Suppressor macrophage treated with lipopolysaccharide for 1 hour (primary cell): ENCODE measurements at places on chromosomes 1 and 21.

DNA sequence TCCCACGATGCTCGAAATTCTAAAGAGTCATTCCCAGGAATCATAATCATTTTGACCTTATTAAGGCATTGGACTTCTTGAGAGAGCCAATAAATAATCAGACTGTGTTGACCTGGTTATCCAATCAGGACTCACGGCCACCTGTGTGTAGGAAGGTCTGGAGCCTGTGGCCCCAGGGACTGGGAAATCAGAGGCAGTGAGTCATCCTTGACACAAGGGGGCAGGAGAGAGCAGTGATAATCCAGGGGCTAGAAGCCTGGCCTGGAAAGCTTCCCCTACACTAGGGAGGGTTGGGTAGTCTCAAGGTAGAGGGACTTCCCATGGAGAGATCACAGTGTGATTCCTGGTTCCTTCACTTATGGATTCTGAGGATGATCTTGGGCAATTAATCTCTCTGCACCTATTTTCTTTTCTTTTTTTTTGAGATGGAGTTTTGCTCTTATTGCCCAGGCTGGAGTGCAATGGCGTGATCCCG, 4.7 kb downstream of the MR1 start:
- DNase-seq = peak; percentile 76

- DNase-seq = no peak
Measured at GRCh38 chr21:39258207-39258606, 55.2 kb downstream of the BRWD1 start.

DNA sequence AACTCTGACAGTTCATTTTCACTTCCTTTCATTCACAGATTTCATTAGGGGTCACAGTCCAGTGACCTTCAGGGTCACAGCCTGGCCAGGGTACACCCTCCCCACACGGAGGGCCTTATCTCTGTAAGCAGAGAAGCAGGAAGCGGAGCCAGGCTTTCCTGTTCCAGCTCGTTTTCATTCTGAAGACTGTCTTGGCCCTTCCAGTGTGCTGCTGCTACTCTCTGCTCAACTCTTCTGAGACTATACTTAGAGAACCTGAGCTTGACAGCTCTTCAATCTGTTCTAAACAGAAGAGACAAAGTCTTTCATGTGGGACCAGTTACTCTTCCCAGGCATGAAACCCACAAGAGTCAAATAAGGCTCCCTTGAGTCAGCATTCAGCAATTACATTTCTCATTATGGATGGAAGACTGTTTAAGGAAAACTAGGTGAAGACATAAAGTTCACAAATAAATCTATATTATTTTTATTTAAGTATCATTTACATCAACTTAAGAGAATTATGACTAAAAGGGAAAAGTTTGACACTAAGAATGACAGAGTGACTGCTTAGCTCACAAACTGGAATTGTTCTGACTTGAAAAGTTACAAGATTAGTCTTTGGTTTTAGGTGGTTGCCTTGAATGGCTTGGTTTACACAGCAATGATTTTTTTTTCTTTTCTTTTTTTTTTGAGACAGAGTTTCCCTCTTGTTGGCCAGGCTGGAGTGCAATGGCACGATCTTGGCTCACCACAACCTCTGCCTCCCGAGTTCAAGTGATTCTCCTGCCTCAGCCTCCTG, 4.8 kb upstream of the TDRD10 start:
- DNase-seq = peak; percentile 30

- DNase-seq = no peak
Measured at GRCh38 chr1:218259339-218259738, 25.8 kb upstream of the RRP15 start.

DNA sequence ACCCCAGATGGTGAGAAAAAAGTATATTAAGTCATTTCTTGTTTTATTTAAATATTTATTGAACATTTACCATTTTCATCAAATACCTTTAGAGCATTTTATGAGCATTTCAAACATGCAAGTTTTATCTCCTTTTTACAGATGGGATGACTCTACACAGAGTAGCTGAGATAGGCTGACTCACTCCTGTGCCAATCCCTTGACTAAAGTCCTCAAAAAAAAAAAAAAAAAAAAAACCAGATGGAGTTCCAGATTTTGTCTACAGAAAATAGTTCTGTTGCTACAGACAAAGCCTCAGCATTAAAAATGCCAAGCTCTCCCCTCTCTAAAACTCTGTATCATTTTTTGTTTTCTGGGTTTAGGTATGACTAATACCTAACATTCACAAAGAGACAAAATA, 303.0 kb upstream of the PLD5 start:
- DNase-seq = no peak

DNA sequence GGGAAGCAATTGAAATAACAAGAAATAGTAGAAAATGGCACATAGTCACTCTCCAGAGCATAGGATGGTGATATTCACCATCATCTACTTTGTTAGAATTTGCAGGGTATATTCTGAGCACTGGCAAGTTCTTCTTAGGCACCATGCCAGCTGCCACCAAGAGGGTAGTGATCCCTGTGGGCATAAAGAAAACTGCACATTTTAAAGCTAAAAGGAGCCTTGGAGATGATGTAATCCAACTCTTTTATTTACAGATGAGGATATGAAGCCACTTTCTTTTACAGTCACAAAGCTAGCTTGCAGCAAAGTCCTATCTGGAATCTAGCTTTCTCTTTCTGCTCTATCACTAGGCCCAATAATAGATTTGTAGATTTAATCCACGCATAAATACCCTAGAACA, 69.0 kb downstream of the PTGER3 start:
- DNase-seq = peak; percentile 31

DNA sequence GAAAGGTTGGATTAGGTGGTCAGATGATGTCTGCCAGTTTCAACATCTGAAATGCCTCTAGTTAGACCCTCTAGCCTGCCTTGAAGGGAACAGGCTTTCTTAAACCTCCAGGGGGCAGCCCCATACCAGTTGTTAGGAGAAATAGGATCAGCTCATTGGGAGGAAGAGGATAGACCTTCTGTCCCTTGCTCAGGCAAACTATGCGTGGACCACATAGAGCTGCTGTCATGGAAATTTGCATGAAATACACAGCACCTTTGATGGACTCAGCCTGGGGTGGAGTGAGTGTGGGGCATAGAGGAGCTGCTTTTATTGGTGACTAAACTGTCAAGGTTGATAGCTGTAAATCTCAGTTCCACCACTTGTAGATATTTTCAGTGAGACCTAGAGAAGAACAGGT, 38.4 kb upstream of the SPAG17 start:
- no peak for DNase-seq

DNA sequence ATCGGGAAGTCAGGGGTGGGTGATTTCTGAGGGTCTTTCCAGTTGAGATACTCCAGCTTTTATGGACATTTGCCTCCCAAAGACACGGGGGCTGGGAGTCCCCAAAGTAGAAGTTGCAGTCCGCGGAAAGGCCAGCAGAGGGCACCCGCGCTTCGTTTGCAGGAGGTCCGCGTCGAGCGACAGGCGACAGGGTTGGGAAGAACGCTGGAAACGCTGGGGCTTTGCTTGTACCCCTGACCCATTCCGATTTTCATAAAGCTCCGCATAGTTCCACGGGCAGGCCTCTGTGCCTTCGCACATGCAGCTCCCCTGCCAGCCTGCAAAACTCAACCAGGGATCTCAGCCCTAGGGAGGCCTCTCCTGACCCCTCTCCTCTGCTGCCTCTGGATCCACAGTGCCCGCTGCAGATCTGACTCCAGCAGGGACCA, 44.2 kb upstream of the LAPTM5 start:
- DNase-seq = peak; percentile 83

- DNase-seq = peak; percentile 61
Measured at GRCh38 chr1:10692401-10693021, 103.9 kb downstream of the CASZ1 start.

DNA sequence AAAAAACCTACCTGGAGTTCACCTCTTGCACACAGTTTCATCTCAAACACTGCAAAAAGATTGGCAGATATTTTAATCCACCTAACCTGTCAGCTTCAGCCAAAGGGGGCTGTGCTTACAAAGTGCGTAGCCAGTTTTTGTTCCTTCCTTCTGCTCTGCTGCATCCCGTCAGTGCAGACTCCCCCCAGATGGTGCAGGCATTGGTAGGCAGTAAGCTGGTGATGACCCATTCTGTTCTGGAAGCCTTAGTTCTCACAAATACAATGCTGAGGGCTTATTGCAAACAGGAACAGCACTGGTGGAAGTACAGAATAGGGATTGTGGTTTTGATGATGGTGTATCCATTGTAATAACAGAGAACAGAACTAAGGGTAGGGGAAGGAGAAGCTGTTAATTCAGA, 239.5 kb downstream of the RYR2 start:
- no peak for DNase-seq

- DNase-seq = no peak
Measured at GRCh38 chr1:67458663-67459062, 28.5 kb upstream of the SERBP1 start.

DNA sequence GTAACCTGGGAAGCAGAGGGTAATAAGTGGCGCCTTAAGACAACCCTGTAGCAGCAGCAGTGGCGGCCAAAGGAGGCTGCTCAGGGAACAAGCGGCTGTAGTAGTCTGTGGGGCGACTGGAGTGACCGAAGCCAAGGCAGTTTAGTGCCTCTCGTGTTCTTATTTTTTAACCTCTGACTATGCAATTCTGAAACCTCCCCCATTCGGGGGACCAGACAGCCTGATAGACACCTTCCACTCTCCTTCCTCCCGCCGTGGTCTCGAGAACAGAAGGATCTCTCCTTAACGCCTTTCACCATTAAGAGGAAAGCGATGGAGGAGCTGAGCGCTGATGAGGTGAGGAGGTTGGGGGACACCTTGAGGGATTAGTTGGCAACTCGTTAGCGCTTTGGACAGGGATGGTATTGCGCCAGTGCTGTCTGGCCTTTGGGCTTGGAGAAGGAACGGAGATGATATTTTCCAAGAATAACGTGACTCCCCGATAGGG, 644 bp downstream of the UBE4B start:
- DNase-seq = peak; percentile 31

DNA sequence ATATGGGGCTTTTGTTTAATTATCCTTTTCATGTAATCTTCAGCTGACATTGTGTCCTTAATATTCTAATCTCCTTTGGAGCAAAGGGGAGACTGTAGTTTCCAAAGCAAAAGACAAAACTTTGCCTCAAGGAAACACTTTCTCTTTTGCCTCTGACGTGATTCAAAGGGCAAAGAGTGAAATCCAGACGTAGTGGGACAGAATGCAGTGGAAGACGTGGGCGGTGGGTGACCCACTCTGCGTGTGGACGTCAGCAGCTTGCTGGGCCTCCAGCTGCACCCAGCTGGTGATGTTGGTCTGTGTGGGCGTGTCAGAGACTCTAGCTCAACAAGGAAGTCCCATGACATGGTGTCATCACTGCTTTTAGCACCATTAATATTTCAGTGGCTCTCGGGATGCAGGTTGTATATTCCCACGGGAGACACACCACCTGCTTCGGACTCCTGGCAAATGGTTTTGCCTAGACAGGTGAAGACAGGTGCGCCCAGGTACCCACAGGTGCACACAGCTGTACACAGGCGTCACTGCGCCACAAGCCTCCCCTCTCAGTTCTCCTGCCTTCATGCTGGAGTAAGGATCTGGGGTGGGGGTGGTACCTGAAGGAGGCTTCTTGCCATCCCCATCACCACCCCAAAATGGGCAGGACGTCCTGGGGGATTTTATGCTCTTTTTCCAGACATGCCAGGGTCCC, 292.1 kb upstream of the VAMP3 start:
- DNase-seq = peak; percentile 98

- DNase-seq = no peak
Measured at GRCh38 chr1:228259951-228260350, 52.1 kb downstream of the OBSCN start.
